ENCODE measurements at places on chromosomes 16 and 17.
A peak's percentile ranks its signal among the peaks of the same experiment; 100 is the strongest.

GRCh38 chr16:15484662-15485061, 50.3 kb downstream of the BMERB1 start:
- no peak for DNase-seq

GRCh38 chr17:81264640-81265039, 25.5 kb downstream of the NDUFAF8 start:
- no peak for DNase-seq

GRCh38 chr16:31700200-31700529, 172.5 kb downstream of the AHSP start:
- DNase-seq: no peak

GRCh38 chr17:56292578-56292977, 139.3 kb downstream of the ANKFN1 start:
- no peak for DNase-seq

- DNase-seq: no peak
These were observed 7.2 kb upstream of the UNK start for GRCh38 chr17:75777296-75777922.

GRCh38 chr17:60006160-60006559, 41.6 kb upstream of the RNFT1 start:
- no peak for DNase-seq

GRCh38 chr17:81676906-81677305, 6.7 kb downstream of the ARL16 start:
- DNase-seq: no peak

- DNase-seq: no peak
These were observed 127.5 kb downstream of the HS3ST3A1 start for GRCh38 chr17:13474073-13474800.

DNA sequence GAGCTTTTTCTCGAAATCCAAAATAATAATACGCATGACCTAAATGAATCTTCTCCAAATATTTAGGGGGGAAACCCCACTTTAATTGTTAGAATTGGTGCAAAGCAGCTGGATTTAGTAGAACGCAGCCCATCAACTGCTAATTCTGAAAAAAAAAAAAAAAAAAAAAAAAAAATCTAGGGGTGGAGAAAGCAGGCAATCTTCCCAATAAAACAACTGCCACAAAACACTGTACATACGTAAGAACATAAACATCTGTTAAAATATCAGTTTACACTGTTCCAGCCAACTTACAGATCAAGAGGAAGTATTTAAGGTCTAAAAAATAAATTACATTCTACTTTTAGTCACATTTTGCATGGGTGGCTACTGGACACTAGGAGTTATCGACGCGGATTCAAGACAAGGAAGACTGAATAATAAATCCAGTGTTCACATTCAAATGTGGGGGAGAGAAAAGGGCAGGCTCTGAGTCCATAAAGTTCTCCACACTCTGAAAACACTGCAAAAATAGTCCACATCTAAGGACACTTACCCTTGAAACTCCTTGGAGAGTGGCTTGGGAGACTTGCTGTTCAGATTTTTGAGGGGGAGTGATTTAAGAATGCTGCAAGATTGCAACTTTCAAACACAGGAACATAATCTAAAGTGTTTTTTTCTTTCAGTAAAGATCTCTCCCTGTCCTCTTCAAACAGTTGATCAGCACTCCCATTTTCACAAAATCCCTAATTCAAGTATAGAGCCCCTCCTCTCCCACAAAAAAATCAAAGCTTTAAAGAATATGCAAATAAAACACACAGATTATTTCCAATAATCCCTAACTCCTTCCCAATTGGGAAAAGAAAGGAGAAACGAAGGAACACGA, 1.3 kb downstream of the APPBP2 start:
- DNase-seq: peak; percentile 5

GRCh38 chr17:80045703-80046102, 9.3 kb downstream of the CCDC40 start:
- DNase-seq: no peak

GRCh38 chr16:47063011-47063724, 80.6 kb downstream of the NETO2 start:
- no peak for DNase-seq

DNA sequence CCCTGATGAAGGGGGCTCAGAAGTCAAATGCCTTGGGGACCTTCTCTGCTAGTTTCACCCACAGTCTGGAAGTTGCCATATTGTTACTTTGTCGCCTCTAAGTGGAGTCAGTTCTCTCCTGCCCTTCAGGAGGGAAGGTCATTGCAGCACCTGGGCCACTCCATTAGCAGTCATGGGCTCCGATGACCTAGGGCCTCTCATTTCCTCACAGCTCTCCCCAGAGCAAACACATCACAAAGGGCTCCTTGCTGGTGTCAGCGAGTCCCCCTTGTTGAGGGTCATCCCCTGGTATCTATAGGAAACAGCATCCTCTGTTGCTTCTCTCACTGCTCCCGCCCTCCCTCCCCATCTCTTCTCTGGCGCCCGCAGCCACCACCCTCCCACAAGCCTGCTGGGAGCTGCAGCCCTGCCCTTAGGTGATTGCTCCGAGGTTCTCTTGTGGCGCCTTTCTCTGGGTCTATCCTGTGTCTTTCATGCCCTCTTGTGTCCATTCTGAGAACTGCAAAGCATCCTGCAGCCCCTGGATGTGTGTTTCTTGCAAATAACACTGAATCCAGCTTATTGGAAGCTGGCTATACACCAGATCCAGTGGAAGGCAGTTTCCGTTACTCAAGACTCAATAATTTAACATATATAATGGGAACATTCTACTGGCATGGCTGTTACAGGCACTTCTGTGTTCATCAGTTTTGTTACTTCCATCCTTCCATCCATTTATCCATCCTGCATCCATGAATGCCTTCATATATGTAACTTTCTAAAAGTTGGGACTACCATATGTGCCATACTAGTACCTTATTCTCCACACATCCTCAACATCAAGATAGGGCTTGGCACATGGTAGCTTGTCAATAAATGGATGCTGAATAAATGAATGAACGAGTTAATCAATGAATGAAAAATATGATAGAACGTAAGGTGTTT, 21.2 kb downstream of the PDILT start:
- peak; percentile 79 for DNase-seq

DNA sequence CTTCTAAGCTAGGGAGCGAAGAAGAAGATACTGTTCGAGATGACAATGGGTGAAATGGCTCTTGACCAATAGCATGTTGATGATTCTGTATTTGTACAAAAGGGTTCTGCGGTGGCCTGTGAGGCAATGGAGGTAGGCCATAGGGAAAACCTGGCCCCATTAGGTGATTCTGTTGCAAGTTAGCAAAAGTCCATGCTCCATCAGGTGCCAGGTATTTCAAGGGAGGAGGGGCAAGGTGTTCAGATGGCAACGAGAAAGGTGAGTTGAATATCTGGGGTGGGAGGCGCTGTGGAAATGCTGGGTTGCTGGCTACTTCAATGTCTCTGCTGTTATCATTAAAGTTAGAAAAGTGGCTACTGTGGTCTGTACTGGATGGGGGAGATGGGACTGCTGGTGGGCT, 62.8 kb downstream of the CACNG1 start:
- no peak for DNase-seq

GRCh38 chr16:4316108-4316863, 419 bp downstream of the GLIS2 start:
- no peak for DNase-seq

- DNase-seq: no peak
These were observed 44.1 kb upstream of the SLC38A10 start for GRCh38 chr17:81339191-81339533.

DNA sequence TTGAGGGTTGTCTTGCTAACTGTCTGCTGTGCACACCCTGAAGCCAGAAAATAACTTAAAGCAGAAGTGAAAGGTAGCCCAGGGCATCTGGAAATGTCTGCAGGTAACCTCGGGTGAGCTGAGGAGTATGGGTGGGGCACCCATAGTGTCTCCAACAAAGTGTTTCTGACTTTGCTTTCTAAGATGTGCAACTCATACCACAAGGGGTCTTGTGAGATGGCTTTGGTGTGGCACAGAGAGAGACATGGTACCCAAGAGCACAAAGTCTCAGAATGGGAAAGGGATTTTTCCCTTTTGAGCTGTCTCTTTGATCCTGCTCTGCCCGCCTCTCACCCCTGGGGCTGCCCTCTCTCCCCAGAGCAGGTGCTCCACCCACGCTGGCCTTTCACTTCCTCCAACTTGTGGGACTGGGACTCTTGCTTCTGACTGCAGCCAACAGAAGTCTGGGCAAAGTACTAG, 6.9 kb downstream of the CHD9 start:
- peak; percentile 57 for DNase-seq

- peak; percentile 15 for DNase-seq
These were observed 146.6 kb downstream of the TRIM37 start for GRCh38 chr17:58960068-58960467.

DNA sequence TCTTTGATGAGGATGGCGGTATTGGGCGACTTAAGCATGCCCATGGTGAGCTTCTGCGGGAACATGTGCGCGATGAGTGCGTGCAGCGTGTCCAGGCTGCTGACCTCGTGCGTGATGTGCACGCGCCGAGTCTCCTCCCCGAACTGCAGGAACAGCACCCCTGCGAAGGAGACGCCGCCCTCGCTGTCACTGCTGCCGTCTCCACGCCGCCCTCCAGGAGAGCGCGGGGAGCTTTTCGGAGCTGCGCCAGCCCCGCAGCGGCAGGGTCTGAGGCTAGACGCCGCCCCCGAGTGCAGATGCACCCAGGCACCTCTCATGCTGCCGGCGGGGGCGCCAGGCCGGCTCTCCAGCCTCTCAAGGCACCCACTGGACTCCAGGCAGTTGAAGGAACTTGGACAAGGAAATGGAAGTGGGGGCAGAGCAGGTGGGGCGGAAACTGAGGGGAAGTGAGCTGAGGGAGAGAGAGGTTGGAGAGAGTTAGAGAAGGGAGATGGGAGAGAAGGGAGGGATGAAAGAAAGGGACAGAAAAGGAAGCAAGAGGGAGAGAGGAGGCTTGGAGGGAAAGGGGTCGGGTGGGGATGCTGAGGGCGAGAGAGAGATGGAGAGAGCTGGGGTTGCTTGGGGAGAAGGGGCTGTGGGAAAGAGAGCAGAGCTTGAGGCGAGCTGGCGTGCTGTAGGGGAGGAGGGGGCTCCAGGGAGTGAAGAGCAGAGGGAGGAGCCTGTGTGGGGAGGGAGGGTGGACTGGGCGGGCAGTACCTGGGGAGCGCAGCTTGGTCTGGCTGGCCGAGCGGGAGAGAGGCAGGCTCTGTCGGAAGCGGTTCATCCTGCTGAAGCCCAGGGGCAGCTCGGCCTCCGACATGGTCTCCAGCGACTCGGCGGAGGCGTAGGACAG, 42.1 kb downstream of the SRCIN1 start:
- no peak for DNase-seq

- DNase-seq: peak; percentile 41
These were observed 39.4 kb downstream of the WDR45B start for GRCh38 chr17:82608816-82609215.

DNA sequence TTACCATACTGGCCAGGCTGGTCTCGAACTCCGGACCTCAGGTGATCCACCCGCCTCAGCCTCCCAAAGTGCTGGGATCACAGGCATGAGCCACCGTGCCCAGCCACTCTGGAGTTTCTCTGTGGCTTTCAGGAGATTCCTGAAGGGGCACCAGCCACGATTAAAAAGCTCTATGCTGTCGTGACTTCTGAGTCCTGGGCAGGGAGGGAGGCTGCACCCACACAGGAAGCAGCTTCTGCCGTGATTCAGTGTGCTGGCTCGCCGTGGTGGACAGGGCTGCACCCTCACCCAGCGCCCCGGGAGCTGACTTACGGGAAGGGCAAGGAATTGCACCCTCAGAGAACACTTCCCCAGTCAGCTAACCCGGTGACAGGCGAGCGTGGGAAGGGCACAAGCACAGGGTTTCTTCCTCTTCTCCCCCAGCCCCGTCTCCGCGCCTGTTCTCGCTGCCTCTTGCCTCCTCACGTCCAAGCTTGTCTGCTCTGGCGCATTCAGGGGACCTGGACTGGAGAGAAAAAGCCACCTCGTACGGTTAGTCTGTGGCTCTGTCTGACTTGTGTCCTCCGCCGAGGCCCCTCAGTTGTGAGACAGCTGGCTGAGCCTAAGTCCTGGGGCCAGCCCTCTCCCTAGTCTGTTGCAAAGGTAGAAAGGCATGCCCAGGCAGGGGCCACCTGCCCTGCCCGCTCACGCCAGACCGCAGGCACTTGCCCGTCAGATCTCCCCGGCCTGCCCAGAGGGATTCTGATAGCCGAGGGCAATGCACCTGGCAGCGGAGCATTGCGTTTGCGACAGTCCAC, 145.0 kb downstream of the SEC14L1 start:
- DNase-seq: peak; percentile 49

- no peak for DNase-seq
These were observed 469 bp upstream of the MSLN start for GRCh38 chr16:760065-760464.

DNA sequence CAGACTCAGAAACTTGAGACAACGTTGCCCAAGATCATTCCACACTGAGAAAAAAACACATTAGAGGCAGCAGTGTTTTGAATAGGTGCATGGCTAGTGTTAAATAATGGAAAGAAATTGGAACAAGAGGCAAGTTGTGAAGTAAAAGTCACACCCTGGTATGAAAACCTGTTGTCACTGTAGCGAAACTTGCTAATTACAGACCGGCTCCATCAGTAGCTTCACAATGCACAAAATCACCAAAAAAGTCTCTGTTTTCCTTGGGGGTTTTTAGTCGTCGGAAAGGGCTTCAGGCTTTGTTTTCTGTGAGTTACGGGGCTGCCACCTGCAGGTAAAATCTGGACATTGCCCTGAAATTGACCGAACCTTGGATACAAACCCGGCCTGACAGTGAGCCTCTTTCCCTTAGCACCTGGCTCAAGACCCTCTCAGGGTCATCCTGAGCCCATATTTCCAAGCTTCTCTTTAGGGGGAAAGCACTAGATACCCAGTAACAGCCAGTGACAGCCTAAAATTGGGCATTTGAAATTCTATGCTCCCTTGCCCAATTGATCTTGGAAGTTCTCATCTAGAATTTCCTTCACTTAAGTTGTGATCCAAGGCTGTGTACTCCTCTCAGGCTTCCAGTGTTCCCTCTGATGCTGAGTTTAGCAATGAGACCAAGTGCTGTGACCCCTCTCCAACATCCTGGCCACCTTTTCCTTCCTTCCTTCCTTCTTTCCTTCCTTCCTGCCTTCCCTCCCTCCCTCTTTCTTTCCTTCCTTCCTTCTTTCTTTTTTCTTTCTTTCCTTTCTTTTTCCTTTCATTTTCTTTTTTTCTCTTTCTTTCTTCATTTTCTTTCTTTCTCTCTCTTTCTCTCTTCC, 7.2 kb upstream of the GRB2 start:
- peak; percentile 55 for DNase-seq

- DNase-seq: no peak
These were observed 558 bp downstream of the B3GNT9 start for GRCh38 chr16:67150047-67150832.

GRCh38 chr16:72191551-72191950, 19.6 kb upstream of the PMFBP1 start:
- no peak for DNase-seq

GRCh38 chr16:86389566-86390328, 120.6 kb upstream of the FOXF1 start:
- DNase-seq: no peak

DNA sequence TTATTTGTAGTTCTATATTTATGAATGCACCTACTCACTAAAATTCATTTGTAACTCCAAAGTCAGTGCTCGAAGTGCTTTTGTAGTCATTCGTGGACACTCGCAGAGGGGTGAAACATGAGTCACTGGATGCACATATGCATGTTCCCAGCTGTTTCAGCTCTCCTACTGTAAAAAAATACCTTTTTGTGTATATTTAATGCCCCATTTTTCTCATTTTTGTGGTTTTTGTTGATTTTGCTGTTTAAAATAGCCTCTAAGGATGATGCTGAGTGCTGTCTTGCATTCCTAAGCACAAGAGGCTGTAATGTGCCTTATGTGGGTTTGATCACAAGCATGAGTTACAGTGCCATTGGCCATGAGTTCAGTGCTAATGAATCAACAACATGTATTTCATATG, 30.6 kb downstream of the CENPV start:
- no peak for DNase-seq
